CD4-positive, alpha-beta memory T cell (primary cell): ENCODE measurements at places on chromosomes 5 and 9.

DNA sequence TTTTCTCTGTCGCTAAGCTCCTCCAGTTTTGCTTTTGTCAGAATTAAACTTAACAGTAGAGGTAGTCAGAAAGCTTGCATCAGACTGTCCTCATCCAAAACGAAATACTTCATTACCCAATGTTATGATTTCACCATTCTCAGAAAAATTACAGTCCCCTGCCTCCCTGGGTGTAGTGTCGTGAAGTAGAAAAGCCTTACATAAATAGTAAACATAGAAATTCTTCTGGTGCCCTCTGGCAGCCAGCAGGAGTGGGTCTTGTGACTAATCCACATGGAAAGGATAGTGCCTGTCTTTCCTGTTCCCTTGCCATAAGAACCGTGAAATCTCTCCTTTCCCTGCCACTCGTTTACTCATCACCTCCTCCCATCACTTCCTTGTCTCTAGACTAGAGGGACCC lies 230.6 kb downstream of the GNA14 start:
- DNase-seq, result no peak

- DNase-seq, result no peak
These were observed 2040.5 kb upstream of the C9orf72 start for GRCh38 chr9:29613773-29614172.

DNA sequence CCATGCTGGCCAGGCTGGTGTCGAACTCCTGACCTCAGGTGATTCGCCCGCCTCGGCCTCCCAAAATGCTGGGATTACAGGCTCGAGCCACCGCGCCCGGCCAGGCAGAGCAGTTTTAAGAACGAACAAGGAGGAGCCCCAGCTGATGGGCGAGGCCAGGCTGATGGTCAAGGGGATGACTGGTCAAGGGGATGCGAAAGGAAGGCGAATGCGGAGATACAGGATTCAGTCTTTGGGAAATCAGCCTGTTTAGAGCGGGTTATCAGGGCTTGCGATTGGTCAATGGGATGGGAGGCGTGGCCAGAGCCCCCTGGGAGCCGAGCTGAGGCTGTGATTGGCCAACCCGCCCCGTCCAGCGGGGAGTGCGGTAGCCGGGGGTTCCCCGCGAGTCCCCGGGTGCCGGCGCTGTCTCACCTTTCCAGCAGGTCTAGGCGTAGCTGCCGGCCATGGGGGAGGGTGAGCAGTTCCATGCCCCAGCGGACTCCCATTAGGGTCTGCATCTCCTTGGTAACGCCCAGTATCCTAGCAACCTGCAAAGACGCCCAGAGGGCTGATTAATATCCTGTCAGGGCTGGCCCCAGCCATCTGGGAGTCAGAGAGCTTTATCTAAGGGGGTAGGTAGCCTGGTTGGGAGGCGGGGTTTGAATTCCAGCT lies 7.5 kb upstream of the TOR2A start:
- DNase-seq, result no peak

- no peak for DNase-seq
These were observed 14.1 kb downstream of the ALDH1B1 start for GRCh38 chr9:38406476-38407186.

DNA sequence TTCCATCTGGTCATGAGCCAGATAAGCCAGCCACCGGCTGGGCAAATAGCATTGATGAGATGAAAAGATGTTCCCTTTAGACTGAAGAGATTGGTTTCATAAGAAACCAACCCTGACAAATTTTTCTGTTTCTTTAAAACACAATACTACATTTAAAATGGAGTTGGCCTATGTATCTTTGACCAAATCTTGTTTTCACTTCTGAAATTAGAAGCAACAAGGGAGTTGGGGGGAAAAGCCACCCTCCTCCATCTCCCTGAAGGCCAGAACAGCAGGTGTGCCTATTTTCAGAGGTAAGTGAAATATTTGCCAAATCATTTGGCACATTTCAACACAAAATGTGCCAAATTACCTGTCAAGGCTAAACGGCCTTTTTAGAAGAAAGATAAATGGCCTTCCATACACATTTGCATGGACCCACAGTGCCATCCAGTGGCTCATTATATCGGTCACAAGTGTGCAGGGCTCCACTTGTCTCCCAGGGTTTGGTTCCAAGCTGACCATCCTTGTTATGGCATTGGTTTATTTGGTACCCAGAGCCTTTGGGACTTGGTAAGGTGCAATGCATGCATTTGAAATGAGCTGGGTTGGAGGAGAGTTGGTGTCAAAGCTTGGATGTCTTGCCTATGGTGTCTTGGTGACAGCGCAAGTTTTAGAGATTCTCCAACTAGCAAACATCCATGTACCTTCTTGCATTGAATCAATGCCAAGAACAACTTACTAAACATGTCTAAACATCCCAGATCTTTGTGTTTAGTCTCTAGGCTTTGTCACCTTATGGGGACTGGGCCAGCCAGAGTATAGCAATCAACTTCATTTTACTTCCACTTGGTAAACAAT lies 372.0 kb upstream of the KIF2A start:
- DNase-seq, result no peak

GRCh38 chr5:135116160-135116561 lies 82.1 kb upstream of the PITX1 start:
- DNase-seq, result no peak

DNA sequence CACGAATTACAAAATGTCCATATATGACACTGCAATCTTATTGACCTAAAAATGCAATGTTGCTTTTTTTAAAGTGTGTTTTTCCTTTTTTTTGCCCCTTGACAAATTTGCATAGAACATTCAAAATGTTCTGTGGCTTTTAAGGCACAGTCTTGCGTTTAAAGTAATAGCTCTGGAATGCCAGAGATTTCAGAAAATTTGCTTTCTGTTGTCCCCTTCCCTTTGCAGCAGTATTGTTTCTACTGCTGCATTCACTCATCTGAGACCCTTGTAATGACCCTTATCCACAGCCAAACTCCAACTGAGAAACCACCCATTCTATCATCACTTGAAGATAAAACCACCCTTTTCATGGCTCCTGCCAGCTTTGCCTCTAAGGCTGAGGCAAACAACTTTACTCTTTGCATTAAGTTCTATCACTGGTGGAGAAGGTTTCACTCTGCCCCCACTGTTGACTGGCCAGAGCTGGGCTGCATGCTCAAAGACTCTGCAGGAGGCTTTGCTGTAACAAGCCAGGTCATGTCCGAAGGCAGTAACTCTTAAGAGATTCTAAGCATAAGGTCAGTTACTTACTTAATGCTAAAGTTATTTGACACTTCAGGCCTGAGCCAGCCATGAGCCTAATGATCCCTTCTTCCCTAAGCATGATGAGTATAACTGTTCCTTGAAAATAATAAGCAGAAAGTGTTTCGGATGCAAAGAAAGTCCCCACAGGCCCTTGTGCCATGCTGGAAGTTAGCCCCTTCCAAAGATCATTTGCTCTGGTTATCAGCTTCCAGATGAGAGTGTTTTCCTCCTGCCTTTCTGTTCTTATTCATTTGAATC lies 101.9 kb downstream of the CD180 start:
- DNase-seq, result no peak

DNA sequence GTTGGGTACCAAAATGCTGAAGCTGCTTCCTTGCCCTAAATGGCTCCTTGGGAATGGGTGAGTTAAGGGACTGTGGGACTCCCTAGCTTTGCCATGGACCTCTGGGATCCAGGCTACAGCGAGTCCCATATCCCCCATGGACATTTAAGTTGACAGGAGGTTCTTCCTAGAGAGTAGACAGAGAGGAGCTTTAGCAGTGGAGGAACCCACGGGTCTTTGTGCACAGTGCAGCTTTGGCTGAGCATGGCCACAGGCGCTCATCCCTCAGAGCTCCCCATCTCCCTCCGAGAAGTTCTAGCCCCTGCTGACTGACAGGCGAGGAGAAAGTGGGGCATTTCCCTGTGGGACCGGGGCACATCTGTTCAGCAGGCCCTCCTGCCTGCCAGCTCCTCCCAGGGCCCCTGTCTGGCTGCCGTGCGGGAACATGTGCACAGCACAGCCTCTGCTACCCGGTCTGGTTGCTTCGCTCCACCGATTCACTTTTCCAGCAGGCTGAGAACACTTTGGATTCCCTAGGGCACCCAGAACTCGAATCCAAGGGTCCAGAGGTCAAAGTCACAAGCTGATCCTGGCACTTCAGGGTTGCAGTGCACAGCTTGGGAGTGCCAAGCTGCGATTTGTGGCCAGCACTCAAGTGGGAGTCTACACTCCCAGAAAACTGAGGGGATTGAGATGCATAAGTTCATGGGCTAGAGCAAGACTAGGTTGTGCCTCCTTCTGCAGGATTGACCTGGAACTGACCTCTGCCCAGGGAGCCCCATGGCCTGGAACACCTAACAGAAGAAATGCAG lies 40.6 kb upstream of the DMRTA1 start:
- DNase-seq, result no peak

GRCh38 chr5:112917453-112917995 lies 4.5 kb downstream of the REEP5 start:
- DNase-seq, result peak; percentile 38

- DNase-seq, result no peak
These were observed 57.7 kb upstream of the RNU6ATAC start for GRCh38 chr9:134222018-134222573.

GRCh38 chr9:126965541-126966428 lies 51.2 kb downstream of the RALGPS1 start:
- DNase-seq, result peak; percentile 49

- DNase-seq, result no peak
These were observed at the start of gene IL6ST for GRCh38 chr5:55994495-55994997. Gene IL6ST, minus strand, starts transcription at chr5:55994963. Its CDS starts 18,685 bp downstream, at chr5:55976278.

DNA sequence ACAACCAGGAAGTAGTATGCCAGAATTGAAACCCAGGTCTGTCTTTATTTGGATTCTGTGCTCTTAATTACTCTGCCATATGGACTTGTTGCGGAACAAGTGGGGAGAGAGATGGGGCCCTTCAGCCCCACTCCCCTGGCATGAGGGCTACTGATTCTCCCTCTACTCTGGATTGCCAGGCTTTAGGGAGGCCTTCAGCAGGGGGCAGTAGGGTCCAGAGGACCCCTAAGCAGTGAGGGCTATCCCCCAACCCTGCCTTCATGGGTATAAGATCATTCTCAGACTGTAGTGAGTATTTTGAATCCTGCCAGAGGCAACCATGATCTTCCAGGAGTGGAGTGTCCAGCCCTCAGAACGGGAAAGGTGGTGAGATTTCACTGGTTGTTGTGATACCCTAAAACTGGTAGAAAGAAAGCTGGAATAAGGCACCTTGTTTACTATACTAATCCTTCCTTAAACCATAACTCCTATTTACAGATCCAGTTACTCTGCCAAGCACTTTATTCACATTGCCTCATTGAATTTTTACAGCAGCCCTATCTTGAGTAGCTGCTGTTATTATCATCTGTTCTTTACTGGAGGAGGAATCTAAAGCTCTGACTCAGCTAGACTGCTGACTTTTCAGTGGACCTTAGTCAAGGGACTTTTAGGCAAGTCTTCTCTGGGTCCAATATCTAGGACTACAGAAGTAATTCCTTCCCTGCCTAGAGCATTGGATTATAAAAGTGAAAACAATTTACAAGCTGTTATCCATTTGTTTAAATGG lies 31.3 kb upstream of the LARP1 start:
- DNase-seq, result no peak

DNA sequence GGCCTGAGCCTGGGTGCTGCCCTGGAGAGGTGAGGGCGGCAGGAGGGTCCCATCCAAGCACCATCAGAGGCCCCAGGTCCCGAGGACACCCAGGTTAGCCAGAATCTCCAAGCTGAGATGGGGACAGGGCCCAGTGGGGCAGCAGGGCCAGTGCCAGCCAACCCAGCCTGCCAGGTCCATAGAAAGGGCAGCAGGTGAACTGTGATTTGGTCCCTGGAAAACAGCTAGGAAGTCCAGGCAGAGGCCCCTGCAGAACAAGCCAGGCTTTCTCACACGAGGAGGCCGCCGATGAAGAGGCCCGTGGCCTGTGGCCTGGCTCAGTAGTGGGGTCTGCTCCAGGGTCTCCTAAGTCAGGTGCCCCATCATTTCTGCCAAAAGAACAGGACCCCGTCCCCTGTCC lies 2.0 kb downstream of the AGPAT2 start:
- no peak for DNase-seq

- DNase-seq, result no peak
These were observed 176.7 kb upstream of the FGF10 start for GRCh38 chr5:44565902-44566301.

- DNase-seq, result no peak
These were observed 1.9 kb downstream of the CERT1 start for GRCh38 chr5:75509546-75509945.

GRCh38 chr5:151896031-151896691 lies 28.5 kb downstream of the GLRA1 start:
- no peak for DNase-seq

GRCh38 chr5:146098047-146098446 lies 7.3 kb downstream of the PLAC8L1 start:
- DNase-seq, result no peak

- no peak for DNase-seq
These were observed 224.6 kb upstream of the PLPPR1 start for GRCh38 chr9:100803956-100804355.

DNA sequence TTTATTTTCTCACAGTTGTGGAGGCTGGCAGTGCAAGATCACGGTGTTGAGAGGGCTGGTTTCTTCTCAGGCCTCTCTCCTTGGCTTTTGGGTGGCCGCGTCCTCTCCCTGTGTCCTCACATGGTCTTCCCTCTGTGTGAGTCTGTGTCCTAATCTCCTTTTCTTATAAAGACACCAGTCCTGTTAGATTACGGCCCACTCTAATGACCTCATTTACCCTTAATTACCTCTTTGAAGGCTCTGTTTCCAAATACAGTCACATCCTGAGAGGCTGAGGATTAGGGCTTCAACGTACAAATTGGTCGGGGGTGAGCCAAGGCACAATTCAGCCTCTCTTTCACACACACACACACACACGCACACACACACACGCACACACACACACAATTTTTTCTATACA lies 73.0 kb downstream of the UGCG start:
- DNase-seq, result no peak

DNA sequence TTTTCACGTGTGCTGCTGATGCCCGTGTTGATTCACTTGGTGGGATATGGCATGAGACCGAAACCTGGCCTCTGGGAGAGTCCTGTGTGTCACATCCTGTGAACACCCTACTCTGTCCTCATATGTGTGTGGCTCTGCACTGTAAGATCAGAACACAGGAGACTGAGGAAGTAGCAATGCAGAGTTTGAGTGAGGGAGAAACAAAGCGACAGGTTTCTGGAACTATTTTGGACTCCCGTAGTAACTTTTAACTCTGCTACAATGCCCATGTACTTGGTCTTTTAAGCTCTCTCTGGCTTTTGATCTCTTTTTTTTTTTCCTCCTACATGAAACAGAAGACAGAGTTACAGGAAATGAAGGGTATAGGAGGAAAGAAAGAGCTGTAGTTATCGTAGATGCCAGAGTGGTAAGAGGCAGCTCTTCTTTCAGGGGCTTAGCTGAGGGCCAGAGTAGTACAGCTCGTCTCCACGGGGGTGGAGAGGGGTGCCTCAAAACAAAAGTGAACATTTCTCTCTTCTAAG lies 26.6 kb downstream of the GRAMD2B start:
- peak; percentile 63 for DNase-seq
